NCI-H1105 treated with DMSO at 0.1 percent for 48 hours (cell line): ENCODE measurements at places on chromosomes 4 and X.

DNA sequence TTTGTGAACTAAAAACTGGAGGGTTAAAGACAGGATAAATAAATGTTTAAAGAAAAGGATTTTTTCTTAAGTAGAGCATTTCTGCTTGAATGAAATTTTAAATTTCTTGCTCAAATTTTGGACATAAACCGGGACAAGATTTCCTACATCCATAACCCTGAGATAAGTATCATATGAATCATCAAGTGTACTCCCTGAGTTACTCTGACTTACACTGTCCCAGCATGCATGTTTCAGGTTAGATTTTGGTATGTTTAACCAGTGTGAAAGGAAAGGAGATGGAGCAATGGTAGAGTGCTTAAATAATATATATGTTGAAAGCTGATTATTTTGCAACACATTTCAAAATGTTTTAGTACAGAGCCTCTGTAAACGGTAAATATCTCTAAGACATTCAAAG lies 175.2 kb downstream of the ADGRL3 start:
- no peak for DNase-seq

DNA sequence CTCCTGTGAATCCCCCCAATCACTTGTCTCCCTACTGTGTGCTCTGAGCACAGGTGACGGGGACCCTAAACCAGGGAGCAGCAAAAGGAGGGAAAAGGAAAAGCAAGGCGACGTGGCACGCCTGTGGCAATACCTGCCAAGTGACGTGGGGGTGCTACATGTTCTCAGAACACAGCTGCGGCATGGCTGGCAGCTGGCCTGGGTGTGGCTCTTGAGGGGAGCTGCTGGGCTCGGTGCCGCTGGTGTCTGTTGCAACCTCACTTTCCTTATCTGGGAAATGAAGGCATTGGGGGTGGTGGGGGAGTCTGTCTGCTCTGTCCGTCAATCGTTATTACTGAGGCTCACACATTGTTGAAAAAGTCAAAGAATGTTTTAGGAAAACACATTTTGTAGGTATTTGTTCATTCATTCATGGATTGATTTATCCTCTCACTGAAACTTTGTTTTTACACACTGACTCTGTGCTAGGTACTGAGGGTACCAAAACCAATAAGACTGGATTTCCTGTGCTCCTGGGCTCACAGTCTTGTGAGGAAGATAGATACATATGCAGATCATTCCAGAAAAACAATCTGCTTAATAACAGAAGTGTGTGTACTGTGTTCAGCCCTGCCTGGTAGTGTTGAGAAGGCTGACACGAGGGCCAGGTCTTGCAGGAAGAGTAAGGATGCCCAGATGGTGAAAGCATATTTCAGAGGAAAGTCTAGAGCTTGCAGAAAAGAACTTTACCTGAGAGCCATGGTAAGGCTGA lies 217.6 kb downstream of the PTTG2 start:
- no peak for DNase-seq

DNA sequence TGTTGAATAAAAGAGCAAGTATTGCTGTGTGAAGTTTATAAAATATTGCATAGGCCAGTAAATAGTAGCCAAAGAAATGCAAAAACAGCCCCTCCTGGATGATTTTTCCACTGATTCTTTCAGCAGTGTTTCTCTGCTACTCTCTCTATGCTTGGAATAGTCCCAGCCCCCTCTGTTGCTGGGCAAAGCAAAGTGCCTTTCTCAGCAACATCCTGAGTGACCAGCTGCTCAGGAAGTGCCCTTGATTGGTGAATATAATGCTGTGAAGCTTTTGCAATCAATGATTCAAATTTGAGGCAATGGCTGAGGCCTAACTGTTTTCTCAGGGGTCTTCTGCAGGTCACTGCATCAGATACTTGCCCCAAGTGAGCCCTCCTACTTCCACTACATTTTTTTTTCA lies 656.7 kb downstream of the ZNF674 start:
- no peak for DNase-seq

- no peak for DNase-seq
These were observed 339.5 kb upstream of the DIPK2B start for GRCh38 chrX:45540181-45540580.

GRCh38 chr4:68594678-68595077 lies 18.6 kb upstream of the UGT2B17 start:
- DNase-seq = no peak
